IPS-NIHi11 (cell line): ENCODE measurements at places on chromosomes 7 and 10.

GRCh38 chr10:94992811-94993210 lies 54.4 kb downstream of the CYP2C9 start:
- no peak for DNase-seq

DNA sequence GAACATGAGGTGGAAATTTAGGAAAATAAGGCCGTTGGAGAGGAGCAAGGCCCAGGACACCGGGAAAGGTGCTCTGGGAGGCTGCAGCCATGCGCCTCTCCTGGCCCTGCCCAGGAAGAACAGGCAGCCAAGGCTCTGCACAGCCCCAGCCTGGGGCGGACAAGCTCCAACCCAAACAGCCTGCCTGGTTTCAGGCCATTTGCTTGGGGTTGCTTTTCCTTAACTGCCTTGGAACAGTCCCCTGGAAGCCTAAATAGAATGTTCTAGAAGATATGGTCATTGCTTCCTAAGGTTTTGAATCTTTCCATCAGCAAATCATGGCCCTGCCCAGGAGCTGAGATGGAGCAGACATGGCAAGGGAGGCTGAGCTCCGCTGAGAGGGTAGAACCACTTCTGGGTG lies 11.0 kb downstream of the VSTM4 start:
- no peak for DNase-seq

- DNase-seq = no peak
These were observed 48.6 kb downstream of the NRCAM start for GRCh38 chr7:108407676-108408075.

- no peak for DNase-seq
These were observed 243.8 kb upstream of the ETV1 start for GRCh38 chr7:14233076-14233867.

DNA sequence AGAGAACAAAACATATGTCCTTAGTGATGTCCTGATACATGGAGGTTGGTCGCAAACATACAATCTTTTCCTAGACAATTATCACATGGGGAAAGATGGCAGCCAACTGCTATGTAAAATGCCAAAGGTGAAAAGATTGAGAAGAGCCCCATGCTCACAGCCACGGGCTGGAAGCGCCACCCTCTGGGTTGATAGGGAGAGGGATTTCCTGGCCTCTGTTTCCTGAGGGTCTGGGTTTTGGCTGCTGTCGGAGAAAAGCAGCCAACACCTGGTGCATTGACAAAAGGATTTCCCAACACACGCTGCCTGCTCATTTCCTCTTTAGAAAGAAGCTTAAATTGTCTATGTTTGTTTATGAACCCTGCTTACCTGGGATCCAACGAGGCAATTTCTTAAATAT lies 43.8 kb downstream of the ITIH5 start:
- DNase-seq = peak; percentile 60

DNA sequence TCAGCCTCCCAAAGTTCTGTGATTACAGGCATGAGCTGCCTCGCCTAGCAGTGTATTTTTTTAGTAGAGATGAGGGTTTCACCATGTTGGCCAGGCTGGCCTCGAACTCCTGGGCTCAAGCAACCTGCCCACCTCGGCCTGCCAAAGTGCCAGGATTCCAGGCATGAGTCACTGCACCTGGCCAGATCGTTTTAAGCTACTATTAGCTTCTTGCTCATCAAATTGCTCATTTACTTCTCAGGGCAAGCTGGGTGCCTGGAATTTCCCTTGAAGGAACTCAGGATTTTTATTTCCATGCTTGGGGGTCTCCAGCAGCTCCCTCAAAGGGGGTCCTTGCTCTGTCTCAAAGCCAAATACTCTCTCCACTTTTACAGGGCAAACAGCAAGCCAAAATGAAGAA lies 798.0 kb upstream of the AUTS2 start:
- DNase-seq = no peak

DNA sequence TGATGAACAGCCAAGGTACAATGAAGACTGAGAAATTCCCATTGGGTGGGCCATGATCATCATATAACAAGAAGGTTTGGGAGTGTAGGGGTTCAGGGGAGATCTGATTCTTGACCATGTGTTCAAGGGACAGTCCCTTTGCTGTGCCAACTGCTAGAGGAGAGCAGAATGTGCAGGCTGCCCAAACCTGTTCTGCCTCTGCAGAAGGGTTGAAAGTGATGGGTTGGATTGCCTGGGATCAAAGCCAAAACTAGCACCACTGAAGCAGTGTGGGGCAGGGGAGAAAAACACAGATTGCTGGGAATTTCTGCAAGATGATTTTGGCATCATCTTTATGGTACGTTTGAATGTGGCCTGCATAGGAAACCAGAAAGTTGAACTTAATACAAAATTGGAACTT lies 303.9 kb downstream of the OTUD1 start:
- DNase-seq = no peak

DNA sequence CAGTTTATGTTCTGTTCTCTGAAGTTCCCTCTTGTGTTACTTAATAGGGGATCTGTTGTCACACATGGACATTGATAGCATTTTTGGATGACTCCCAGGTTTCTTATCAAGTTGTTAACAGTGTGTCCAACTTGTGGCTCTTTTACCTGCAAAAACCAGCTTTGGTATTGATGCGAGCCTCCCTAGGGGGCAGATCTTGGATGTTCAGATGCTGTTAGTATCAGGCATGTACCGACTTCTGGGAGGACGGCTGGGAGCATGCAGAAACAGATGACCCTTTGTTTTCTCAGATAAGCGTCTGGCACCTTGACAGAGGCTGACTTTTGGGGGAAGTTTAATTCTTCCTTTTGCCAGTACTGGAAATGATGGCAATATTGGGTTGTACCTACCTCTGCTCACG lies 2.2 kb downstream of the PLPP4 start:
- DNase-seq = no peak

DNA sequence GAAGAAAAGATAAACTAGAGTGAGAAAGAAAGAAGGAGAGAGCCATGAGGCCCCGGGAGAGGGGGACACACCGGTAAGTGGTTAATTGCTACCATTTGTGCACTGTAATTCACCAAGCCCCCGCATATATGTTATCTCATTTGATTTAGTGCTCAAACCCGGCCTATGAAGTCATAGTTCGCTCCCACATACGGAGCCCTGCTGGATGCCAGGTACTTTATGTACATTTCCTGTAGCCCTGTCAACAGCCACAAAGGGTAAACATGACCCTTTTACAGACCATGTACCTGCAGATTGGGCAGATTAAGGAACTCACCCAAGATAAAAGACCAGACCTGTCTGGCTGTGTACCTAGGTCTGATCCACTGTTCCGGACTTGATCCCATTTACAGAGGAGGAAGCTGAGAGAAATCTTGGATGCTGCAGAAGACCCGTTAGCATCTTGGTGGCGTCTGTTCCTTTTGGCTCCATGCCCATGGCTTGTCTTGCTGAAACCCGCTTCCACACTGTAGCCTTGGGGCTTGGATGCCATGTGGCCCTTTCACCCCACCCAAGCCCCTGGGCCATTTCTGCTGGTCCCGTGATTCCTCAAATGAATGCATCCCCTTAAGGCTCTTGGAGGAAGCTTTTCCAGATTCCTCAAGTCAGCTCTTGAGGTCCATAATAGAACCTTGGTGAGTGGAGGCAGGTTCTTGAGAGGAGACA lies 32.3 kb downstream of the FAM241B start:
- DNase-seq = no peak

DNA sequence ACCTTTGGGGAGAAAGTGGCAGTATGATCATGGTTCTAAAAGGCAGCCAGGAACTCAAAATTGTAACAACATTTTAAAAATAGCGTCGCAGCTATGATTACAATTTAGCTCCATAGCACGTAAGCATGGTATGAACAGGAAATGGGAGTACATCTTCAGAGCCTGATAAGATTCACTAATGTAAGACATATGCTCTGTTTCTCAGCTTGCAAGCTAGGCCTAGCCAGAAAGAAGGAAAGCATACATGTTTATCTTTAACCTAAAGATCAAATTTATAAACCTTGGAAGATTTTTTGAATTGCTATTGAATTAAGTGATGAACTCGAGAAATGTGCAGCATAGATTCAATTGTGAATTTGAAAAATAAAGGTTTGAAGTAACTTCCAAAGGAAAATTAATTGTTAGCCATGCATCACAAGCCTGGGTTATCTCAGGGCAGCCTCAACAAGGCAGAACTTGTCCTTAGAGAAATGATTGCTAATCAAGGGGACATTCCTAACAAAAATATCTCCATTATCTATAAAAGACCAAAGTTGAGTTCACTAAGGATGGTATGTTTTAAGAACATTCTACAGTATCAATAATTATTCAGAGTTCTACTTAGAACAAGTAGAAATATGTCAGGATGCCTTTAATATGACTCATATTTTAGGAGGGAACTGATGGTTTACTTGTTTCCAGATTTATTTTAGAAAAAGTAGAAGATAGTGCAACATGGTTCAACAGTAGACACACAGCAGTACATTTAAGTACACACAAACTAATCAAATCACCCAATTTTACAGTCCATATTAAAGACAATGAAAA lies 38.8 kb upstream of the SEPTIN7 start:
- DNase-seq = no peak

- DNase-seq = no peak
These were observed 12.7 kb upstream of the TMEM273 start for GRCh38 chr10:49200854-49201253.

DNA sequence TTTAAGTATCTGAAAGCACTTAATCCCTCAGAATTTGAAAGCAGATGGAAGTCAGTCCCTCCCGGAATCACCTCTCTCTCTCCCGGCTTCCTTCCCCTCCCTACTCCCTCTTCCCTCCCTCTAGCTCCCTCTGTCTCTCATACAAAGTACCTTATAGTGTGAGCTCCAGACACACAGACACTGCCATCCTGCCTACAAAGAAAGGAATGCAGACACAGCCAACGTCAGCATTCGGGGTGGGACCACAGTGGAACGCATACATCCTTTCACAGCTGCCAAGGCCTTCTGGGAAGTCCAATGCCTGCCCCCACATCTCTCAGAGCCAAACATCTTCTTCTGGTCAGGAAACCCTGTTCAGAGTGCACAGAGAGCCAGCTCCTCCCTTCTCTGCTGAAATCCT lies 9.3 kb downstream of the NOD1 start:
- peak; percentile 75 for DNase-seq
